Pancreas (tissue), 10 donors: ENCODE measurements at places on chromosomes 16 and 17. TPM values are rescaled to one million over a fixed set of nuclear protein-coding genes. Genes with fewer than 3 reads are reported as not detected.

SOX9 gene
- 39.3 TPM for total RNA-seq

SLC38A8 gene
- 0.31 TPM for total RNA-seq

KCNJ18 gene
- not detected for total RNA-seq

RARA gene
- total RNA-seq = 10.8 TPM

TEDC2 gene
- total RNA-seq = 0.82 TPM

SHISA6 gene
- total RNA-seq = 0.52 TPM

KRTAP4-1 gene
- total RNA-seq = not detected

CASKIN2 gene
- total RNA-seq = 12.2 TPM

DNA sequence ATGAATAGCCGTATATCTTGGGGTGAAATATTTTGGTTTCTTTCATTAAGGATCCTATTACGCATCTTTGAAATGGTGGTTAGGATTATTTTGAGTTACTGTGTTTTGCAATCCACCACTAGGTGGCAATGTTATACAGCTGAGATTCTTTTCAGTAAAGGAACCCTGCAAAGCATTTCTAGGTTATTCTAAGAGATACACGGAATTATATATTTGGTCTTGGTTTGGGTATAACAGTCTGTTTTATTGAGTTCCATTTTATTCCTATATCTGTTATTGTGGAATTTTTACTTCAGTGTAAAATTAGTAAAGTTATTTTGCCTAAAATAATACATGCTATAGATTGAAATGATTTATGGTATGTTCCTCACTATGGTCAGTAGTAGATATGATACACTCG is 62.9 kb upstream of the CPHXL start:
- no peak overlapping the region for H3K4me3 ChIP-seq
- no peak overlapping the region for H3K27ac ChIP-seq
- H3K27me3 ChIP-seq = no peaks in the 10 kb centered on the region
- H3K36me3 ChIP-seq = no peaks in the 10 kb centered on the region
- DNase-seq = no peak
- H3K4me1 ChIP-seq = no peaks in the 10 kb centered on the region

GRCh38 chr17:50721194-50722010 is 2.0 kb downstream of the LUC7L3 start:
- H3K4me3 ChIP-seq = peak overlapping the region; percentile 10
- H3K36me3 ChIP-seq = no peaks in the 10 kb centered on the region
- DNase-seq = no peak
- peaks cover 6% of the 10 kb centered on the region for H3K4me1 ChIP-seq
- no peaks in the 10 kb centered on the region for H3K27me3 ChIP-seq

DNA sequence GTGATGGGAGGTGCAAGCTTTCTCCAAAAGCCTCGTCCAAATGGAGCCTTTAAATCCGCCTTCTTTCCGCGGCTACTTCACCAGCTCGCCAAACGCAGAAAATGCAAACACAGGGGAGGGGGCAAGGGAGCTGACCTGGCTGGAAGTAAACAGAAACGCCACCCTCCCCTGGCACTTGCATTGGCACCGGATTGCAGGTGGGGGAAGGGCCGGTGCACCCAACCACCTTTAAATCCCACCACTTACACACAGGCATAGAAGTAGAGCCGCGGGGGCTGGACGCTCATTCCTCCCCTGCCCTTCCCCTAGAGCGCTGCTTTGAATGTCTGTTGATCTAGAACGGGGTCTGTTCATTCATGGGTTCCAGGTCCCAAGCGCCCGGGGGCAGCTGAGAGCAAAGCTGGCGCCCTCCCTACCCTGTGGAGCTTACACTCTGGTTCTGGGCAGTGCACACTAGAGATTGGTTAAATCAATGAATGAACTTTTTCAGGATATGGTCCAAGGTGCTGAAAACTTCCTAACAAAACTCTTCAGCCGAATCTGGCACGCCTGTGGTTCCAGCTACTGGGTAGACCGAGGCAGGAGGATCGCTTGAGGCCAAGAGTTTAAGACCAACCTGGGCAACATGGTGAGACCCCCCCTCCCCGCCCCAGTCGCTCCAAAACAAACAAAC is 920 bp upstream of the ZCCHC14 start:
- peaks cover 9% of the 10 kb centered on the region for H3K4me1 ChIP-seq
- H3K4me3 ChIP-seq = peak overlapping the region; percentile 53
- no peak overlapping the region for H3K27ac ChIP-seq
- no peaks in the 10 kb centered on the region for H3K27me3 ChIP-seq
- H3K36me3 ChIP-seq = no peaks in the 10 kb centered on the region

- H3K27me3 ChIP-seq = no peaks in the 10 kb centered on the region
- no peaks in the 10 kb centered on the region for H3K36me3 ChIP-seq
- peak overlapping the region; percentile 97 for H3K27ac ChIP-seq
These were observed 522 bp upstream of the GLG1 start for GRCh38 chr16:74607310-74607961.

GRCh38 chr17:65055708-65056638 is 567 bp downstream of the GNA13 start:
- H3K27me3 ChIP-seq = no peaks in the 10 kb centered on the region
- peak; percentile 81 for DNase-seq
- H3K36me3 ChIP-seq = peaks cover 4% of the 10 kb centered on the region
- peak overlapping the region; percentile 90 for H3K4me3 ChIP-seq

GRCh38 chr16:72468582-72468981 is 296.6 kb upstream of the PMFBP1 start:
- no peak overlapping the region for H3K4me3 ChIP-seq
- no peak for DNase-seq
- H3K27ac ChIP-seq = no peak overlapping the region
- H3K4me1 ChIP-seq = no peaks in the 10 kb centered on the region
- H3K27me3 ChIP-seq = no peaks in the 10 kb centered on the region

GRCh38 chr17:3026125-3026855 is 37.1 kb downstream of the OR1D5 start:
- H3K4me3 ChIP-seq = no peak overlapping the region
- H3K27ac ChIP-seq = no peak overlapping the region
- no peaks in the 10 kb centered on the region for H3K27me3 ChIP-seq
- H3K36me3 ChIP-seq = peaks cover 12% of the 10 kb centered on the region
- no peaks in the 10 kb centered on the region for H3K4me1 ChIP-seq
- DNase-seq = no peak

- H3K4me3 ChIP-seq = no peak overlapping the region
- no peak for DNase-seq
- H3K27me3 ChIP-seq = no peaks in the 10 kb centered on the region
- no peaks in the 10 kb centered on the region for H3K36me3 ChIP-seq
- no peak overlapping the region for H3K27ac ChIP-seq
- H3K4me1 ChIP-seq = no peaks in the 10 kb centered on the region
These were observed 376.1 kb upstream of the ERCC4 start for GRCh38 chr16:13543850-13544249.

DNA sequence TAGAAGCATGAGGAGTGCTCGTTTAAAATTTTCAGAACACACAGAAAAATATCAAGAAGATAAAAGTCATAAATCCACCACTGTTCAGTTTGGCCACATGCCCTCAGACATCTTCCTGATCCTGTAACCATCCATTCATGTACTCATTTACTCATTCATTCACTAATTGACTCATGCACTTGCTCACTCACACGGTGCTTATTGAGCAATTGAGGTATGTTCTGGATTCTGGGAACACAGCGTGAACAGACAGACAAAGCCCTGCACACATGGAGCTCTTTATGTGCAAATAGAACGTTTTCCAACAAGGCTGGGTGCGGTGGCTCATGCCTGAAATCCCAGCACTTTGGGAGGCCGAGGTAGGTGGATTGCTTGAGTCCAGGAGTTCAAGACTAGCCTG is 10.2 kb upstream of the NATD1 start:
- H3K27ac ChIP-seq = no peak overlapping the region
- no peaks in the 10 kb centered on the region for H3K27me3 ChIP-seq
- DNase-seq = peak; percentile 2
- H3K4me1 ChIP-seq = no peaks in the 10 kb centered on the region

DNA sequence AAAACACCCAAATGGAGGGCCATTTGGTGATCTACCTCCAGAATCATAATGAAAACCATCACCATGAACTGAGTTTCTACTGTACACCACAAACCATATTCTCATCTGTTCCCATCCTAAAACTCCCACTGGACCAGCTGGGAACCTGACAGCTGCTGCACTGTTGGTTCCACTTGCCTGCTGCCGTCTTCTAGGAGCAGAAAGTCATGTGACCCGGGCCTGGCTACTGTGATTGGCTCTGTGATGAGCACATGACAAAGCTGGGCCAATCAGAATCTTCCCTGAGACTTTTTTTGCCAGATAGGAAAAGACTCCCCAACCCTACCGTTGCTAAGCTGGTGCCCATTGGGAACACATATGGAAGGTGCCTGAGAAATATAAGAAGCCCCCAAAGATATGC is 264.2 kb downstream of the MRTFB start:
- H3K27ac ChIP-seq = no peak overlapping the region
- no peaks in the 10 kb centered on the region for H3K4me1 ChIP-seq
- no peaks in the 10 kb centered on the region for H3K36me3 ChIP-seq
- no peak for DNase-seq
- no peaks in the 10 kb centered on the region for H3K27me3 ChIP-seq

- no peak for DNase-seq
- H3K4me3 ChIP-seq = no peak overlapping the region
- H3K36me3 ChIP-seq = no peaks in the 10 kb centered on the region
- H3K4me1 ChIP-seq = no peaks in the 10 kb centered on the region
- no peak overlapping the region for H3K27ac ChIP-seq
These were observed 2.4 kb downstream of the TMEM95 start for GRCh38 chr17:7357381-7357780.

GRCh38 chr17:2253768-2254406 is 49.7 kb downstream of the SMG6 start:
- H3K4me1 ChIP-seq = no peaks in the 10 kb centered on the region
- H3K27me3 ChIP-seq = no peaks in the 10 kb centered on the region
- H3K27ac ChIP-seq = no peak overlapping the region
- no peak for DNase-seq
- H3K36me3 ChIP-seq = no peaks in the 10 kb centered on the region

DNA sequence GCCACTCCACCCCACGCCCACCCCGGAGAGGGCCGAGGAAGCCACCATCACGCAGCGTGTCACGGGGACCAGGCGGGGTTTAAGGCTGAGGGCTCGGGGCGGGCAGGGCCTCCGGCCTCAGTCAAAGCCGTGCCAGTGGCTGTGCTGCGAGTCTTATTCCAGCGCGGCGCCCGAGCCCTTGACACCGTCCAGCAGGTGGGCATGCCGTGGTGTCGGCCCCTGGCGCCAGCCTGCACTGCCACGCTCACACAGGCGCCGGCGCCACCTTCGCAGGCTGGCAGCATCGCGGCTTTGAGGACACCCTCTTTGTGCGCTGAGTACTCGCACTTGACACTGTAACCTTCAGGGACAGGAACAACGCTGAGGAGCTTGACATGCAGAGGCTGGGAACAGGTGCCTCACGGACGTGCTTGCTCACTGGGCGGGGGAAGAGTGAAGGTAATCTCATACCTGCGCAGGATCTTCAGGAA is 34.0 kb upstream of the ZNF629 start:
- no peaks in the 10 kb centered on the region for H3K36me3 ChIP-seq
- DNase-seq = no peak
- H3K4me1 ChIP-seq = no peaks in the 10 kb centered on the region
- no peak overlapping the region for H3K27ac ChIP-seq
- no peak overlapping the region for H3K4me3 ChIP-seq

- H3K27me3 ChIP-seq = no peaks in the 10 kb centered on the region
- DNase-seq = no peak
- H3K27ac ChIP-seq = no peak overlapping the region
- H3K4me3 ChIP-seq = no peak overlapping the region
- H3K4me1 ChIP-seq = no peaks in the 10 kb centered on the region
These were observed 88.7 kb downstream of the FOXL1 start for GRCh38 chr16:86667035-86667434.

- H3K4me3 ChIP-seq = peak overlapping the region; percentile 81
- peaks cover 6% of the 10 kb centered on the region for H3K4me1 ChIP-seq
- H3K27me3 ChIP-seq = no peaks in the 10 kb centered on the region
- H3K27ac ChIP-seq = peak overlapping the region; percentile 94
These were observed 604 bp downstream of the PRR14 start for GRCh38 chr16:30651124-30652004.

GRCh38 chr16:75260851-75261589 is 9.6 kb upstream of the BCAR1 start:
- DNase-seq = no peak
- H3K27ac ChIP-seq = no peak overlapping the region
- H3K36me3 ChIP-seq = no peaks in the 10 kb centered on the region

DNA sequence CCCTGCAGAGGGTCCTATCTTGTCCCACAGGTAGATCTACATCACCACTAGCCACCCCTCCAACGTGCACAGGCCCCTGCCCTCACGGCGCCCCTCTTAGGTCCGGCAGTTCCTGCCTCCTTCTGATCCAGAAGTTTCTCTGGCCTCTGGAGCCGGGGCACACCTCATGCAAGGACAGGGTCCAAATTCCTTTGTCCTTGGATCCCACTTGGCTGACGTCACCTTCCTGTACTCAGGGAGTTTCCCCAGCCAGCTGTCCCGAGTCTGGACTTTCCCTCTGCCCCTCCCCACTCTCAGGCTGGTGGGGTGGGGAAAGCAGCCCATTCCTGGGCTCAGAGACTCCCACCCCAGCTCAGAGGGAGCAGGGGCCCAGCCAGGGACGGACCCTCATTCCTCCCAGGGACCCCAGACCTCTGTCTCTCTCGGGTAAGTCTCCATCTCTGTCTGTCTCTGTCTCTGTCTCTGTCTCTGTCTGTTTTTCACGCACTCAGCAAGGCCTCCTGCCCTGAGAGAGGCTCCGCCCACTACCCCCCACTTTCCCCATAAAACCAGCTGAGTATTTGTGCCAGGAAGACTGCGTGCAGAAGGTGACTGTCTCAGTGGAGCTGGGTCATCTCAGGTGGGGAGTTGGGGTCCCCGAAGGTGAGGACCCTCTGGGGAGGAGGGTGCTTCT is at the start of gene IL32:
IL32 (plus strand) TSS at position 572 of the 673 bp plus-strand sequence. CDS start 172 bp downstream, outside the sequence.
- no peaks in the 10 kb centered on the region for H3K36me3 ChIP-seq
- H3K4me3 ChIP-seq = peak within 1 kb of the TSS; percentile 47
- peak; percentile 88 for DNase-seq
- H3K27me3 ChIP-seq = no peaks in the 10 kb centered on the region
- H3K4me1 ChIP-seq = no peaks in the 10 kb centered on the region

DNA sequence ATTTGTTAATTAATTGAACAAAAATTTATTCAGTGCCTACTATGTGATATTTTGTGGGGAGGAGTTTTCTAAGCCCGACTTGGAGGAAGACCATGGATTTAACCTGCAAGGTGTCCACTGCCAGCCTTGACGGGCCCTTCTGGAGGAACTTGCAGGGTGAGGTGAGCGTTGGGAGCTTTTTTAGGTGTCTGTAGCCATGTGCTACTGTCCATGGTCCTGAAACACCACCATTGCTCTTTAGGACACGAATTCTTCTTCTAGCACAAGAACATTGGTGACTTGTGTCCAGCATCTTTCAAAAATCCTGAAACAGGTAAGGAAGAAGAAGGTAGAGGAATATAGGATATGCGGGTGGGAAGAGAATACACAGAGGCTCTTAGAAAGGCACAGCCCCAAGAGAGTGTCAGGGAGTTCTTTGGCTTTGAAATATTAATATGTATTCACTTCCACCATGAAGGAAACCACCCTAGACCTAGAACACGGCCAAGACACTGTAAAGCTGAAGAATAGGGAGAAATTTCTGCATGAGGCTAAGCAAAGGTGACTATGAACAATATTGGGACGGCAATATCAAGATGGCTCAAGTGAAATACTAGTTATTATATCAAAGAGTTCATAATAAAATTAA is 27.9 kb upstream of the OR4D1 start:
- no peak overlapping the region for H3K4me3 ChIP-seq
- H3K36me3 ChIP-seq = no peaks in the 10 kb centered on the region
- DNase-seq = no peak
- no peak overlapping the region for H3K27ac ChIP-seq
- H3K27me3 ChIP-seq = no peaks in the 10 kb centered on the region

- no peak overlapping the region for H3K27ac ChIP-seq
- DNase-seq = no peak
- H3K4me1 ChIP-seq = no peaks in the 10 kb centered on the region
- no peaks in the 10 kb centered on the region for H3K27me3 ChIP-seq
- H3K36me3 ChIP-seq = no peaks in the 10 kb centered on the region
These were observed 173.9 kb downstream of the LAT start for GRCh38 chr16:29158785-29159184.

- H3K36me3 ChIP-seq = no peaks in the 10 kb centered on the region
- H3K27ac ChIP-seq = no peak overlapping the region
- no peaks in the 10 kb centered on the region for H3K27me3 ChIP-seq
These were observed 168.0 kb upstream of the IRX3 start for GRCh38 chr16:54454616-54455015.
